Activated T-cell treated with anti-CD3 and anti-CD28 coated beads for 48 hours (primary cell): ENCODE measurements at places on chromosomes 16 and 17.

DNA sequence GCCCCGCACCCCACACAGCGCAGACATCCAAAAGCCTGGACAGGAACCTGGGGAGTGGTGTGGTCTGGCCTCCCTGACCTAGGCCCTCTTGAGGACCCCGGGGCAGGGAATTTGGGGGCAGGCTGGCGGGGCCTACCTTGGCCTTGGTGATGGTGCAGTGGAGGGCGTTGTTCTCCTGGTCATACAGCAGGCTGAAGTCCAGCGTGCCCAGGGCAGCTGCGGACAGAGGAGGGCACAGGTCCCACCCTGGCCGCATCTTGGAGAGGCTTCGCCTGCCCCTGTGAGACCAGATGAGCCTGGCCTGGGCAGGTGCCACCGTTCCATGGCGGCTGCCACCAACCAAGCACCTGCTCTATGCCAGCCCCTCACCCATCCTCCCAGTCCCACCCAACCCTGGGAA lies 9.0 kb downstream of the DOC2B start:
- DNase-seq, result no peak

GRCh38 chr16:7792346-7792745 lies 459.7 kb downstream of the RBFOX1 start:
- DNase-seq, result no peak

DNA sequence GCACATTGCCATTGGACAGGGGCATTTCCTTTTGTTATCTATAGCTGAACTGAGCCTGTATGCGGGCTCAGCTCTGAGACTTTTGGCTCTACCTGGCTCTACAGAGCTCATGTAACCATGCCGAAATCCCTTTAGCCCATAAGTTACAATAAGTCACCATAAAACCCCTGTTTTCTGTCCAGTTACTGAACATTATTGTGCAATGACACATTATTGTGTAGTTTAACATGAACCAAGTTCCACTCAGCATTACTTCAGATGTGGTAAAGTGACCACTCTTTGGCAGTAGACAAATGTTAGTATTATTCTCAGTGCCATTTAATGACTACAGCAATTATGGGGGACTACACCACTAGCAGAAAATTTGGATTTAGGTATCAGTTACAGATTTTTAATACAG lies 65.4 kb upstream of the RASL10B start:
- DNase-seq, result no peak

- peak; percentile 36 for DNase-seq
Observed at GRCh38 chr17:17305281-17305801, 2.2 kb downstream of the NT5M start.

DNA sequence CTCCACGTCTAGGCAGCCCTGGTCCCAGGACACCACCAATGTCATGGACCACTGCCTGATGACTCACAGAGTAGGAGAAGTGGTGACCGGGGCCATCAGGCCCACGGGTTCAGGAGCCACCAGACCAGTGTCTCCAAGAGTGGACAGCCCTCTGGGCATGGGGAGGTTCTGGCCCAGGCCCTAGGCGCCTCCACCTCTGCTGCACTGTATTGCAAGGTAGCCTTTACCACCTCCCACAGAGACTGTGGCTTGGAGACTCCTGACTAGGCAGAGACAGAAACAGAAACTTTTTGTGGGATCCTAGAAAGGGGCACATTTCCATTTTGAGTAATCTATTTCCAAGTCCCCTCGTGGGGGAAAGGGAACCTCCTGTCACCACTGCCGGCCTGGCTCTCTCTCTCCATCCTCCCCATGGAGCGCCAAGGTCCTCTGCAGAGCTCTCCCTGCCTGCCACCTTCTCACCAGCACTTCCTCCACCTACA lies 2.9 kb downstream of the CDIP1 start:
- DNase-seq, result no peak

GRCh38 chr16:19831678-19832077 lies 53.0 kb downstream of the GPRC5B start:
- no peak for DNase-seq

GRCh38 chr16:67302970-67303369 lies 23.6 kb downstream of the KCTD19 start:
- DNase-seq, result no peak

DNA sequence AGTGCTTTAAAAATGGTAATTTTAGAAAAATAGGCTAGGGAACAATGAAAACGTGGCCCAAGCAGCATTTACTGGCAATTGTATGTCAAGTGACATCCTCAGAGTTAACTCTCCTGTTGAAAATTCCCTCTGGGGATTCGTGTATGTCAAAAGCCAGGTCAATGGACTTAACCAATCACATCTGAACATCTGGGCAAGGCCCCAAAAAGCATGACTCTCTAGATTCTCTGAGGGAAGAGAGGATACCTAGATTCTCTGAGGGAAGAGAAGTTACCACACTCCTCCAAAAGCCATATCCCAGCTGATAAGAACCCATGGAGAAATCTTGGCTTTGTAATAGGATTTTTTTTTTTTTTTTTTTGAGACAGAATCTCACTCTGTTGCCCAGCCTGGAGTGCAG lies 23.5 kb downstream of the NFE2L1 start:
- no peak for DNase-seq

DNA sequence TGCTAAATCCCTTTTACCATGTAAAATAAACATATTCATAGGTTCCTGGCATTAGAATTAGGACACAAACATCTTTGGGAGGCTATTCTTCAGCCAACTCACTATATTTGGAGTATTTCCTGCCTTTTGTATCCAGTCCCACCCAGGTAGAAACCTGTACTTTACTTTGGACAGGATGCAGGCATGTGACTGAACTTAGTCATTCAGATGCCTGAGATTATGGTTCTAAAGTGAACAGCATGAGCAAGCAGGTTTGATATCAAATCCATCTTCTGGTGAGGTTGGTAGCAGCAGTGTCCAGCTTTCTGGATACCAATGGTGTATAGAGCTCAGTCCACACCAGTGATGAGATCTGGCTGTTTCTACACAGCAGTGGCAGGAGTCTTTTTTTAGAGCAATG lies 20.2 kb downstream of the CA10 start:
- DNase-seq, result no peak

- no peak for DNase-seq
Observed at GRCh38 chr16:64365448-64365931, 756.4 kb downstream of the CDH11 start.

GRCh38 chr16:67967958-67968399 lies 458 bp downstream of the SLC12A4 start:
- peak; percentile 27 for DNase-seq

DNA sequence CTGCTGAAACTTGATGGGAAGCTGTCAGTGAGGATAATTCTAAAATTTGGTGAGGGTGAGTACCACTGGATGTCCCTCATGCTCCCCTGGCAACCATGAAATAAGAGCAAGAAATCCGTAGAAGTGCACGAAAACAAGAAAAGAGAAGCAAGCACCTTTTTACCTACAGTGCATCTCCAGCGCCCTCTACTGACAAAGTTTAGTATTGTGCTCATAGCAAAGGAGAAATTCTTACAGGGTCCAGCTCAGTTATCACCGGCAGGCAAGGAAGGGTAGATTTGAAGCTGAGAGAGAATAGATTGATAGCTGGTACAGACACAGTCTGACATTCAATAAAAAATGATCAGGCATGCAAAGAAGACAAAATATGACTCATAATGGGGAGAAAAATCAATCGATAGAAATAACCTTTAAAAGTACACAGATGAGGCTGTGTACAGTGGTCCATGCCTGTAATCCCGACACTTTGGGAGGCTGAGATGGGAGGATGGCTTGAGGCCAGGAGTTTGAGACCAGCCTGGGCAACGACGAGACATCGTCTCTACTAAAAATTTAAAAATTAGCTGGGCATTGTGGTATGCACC lies 28.3 kb upstream of the TEX2 start:
- no peak for DNase-seq
